ENCODE measurements at places on chromosomes 4 and X.
A peak's percentile ranks its signal among the peaks of the same experiment; 100 is the strongest.

DNA sequence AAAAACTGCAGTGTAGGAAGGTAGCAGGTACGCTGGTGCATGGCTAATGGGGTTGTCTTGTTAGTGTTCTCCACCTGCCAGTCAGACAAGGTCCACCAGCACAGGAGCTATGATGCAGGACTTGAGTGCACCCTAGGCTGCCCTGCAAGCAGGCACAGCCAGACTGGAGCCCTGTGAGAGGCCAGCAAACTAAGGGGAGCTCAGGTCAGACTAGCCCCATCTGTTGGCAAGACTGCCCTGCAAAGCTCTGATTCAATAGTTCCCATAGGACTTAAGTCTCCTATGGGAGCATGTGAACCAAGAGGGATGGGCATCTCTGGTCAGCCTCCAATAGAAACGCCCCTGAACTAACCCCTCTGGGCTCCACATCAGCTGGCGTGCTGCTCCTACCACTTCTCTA is 1307.3 kb downstream of the C4orf33 start:
- no peak for DNase-seq

GRCh38 chrX:15985937-15986336 is 131.3 kb upstream of the AP1S2 start:
- DNase-seq, result no peak

GRCh38 chr4:24364852-24365251 is 219.5 kb downstream of the DHX15 start:
- DNase-seq, result no peak

DNA sequence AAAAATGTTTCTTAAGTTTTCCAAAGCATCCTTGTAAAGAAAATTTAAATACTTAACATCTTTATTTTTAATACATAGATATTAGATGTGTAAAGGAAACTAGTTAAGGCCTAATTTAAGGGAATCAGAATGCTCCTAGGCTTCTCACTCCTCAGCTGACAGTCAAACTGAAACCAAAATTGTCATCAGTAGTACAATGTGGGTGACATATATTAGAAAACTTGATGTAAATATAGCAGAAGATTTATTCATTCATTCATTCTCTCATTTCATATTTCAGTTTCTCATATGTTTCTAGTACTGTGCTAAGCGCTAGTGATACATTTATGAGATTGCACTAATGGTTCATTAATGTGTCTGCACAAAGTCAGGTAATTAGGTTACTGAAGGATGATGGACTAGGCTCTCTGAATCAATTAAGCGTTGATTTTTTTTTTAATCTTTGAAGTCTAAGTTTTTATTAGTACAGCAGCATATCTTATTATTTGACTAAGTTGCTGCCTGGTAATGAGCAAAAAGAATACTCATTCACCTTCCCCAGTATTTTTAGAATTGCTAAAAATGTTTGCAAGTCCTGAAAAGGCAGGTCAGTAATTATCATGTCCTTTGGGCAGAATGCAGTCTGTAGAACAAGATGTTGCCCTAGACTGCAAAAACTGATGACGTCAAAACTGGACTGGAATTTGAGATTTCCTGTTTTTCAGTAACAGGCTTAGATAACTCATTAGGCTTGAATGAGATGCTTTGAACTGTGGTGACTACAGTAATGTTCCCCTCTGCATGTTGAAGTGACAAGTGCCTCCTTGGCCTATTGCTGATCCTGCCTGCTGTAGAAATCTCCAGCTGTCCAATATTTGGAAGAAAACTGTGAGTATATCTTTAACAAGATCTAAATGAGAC is 128.7 kb downstream of the ARHGAP24 start:
- no peak for DNase-seq

GRCh38 chr4:89616382-89616781 is 220.6 kb downstream of the SNCA start:
- no peak for DNase-seq

DNA sequence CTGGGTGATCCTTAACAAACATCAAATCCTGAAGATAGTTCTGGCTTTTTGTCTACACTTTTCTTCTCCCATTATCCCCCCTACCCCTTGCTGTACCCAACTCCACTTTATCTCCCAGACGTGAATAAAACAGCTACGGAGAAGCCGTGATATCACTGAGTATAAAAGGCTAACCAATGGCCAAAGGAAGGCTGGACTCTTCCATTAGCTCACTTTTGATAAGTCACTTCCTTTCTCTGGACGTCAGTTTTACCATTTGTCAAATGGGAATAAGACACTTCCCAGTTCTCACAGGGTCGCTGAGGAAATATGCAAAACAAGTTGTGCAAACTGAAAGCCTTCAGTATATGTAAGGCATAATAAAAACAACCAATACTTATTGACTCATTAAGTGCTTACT is 38.6 kb upstream of the EDA2R start:
- DNase-seq, result no peak

- no peak for DNase-seq
Measured at GRCh38 chrX:125394449-125394848, 74.8 kb downstream of the TEX13C start.

- no peak for DNase-seq
Measured at GRCh38 chr4:90127223-90127705, at the start of gene CCSER1. Gene CCSER1 (plus strand): TSS chr4:90127394.

- no peak for DNase-seq
Measured at GRCh38 chr4:76611616-76612207, 176.7 kb downstream of the SHROOM3 start.

GRCh38 chr4:3257556-3258482 is 8.9 kb downstream of the MSANTD1 start:
- DNase-seq, result no peak

- DNase-seq, result no peak
Measured at GRCh38 chr4:38415682-38416081, 248.3 kb upstream of the KLF3 start.

GRCh38 chr4:116520886-116521285 is 564.5 kb downstream of the TRAM1L1 start:
- DNase-seq, result no peak

DNA sequence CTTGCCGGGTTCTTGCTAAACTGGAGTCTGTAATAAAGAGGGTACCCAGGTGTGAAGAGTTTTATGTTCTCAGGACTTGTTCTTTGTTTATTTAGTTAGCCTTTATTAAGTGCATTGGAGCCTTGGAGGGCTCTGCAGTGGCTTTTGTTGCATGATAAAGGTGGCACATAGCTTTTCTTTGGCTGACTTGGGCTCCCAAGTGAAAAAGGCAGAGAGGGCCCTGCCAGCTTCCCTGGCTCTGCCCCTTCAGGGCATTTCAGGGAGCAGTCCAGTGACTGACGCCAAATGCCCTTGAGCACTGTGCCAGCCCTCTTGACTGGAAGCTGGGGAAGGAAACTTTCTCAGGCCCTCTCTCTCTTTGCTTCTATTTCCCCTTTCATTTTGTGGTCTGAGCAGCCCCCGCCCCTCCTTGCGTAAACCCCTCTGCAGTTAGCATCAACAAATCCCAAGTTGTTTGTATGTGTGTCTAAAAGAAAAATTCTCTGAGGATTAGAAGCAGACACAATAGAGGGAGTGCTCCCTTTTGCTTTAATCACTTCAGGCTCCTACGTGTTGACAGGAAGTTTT is 152.2 kb downstream of the NHS start:
- no peak for DNase-seq

- DNase-seq, result no peak
Measured at GRCh38 chr4:5858020-5858769, 34.7 kb downstream of the CRMP1 start.

GRCh38 chr4:76947369-76947768 is 2.2 kb upstream of the SEPTIN11 start:
- no peak for DNase-seq

DNA sequence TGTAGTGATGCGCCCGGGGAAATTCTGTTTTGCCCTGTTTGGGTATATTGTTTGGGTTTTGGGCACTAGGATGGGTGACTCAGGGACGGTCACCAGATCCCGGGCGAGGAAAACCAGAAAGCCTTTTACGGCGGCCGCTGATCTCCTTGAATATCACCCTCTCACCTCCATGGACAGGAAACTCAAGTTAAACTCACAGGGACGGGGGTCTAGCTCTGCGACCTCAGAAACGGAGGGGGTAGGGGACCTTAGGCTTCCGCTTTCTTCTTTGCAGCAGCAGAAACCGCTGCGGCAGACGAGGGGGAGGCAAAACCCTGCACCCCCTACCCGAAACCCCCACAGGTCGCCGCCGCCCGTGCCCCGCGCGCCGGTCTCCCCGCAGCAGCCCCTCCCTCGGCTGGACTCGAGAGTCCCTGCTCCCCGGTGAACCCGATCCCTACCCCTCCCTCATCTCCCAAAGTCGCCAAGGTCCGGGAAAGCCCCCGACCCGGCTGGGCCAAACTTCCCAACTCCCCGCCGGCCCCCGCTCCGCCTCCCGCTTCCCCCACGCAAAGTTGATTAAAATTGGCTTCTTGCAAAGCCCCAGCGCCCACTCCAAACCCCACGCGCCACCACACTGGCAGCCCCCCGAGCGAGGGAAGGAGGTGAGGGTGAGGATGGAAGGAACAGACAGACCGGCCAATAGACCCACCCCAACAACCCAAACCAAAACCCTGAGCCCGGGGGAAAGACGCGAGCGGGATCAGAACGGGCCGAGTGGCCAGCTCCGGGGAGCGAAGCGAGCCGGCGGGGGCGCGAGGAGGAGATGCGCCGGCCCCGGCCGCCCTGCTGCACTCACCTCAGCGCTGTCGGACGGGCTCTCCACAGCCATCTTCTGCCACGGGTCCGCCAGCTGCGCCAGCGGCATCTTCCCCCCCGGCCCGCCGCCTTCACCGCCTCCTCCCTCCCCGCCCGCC is 705 bp downstream of the RPS6KA3 start:
- DNase-seq, result no peak

GRCh38 chr4:84220990-84221389 is 278.1 kb downstream of the NKX6-1 start:
- no peak for DNase-seq

- DNase-seq, result peak; percentile 62
Measured at GRCh38 chr4:89492581-89493071, 185.0 kb upstream of the GPRIN3 start.

GRCh38 chr4:26204249-26204825 is 116.5 kb upstream of the RBPJ start:
- no peak for DNase-seq

- DNase-seq, result no peak
Measured at GRCh38 chr4:71050809-71051208, 57.4 kb downstream of the DCK start.

GRCh38 chr4:119872371-119873016 is 194.2 kb downstream of the MAD2L1 start:
- no peak for DNase-seq

DNA sequence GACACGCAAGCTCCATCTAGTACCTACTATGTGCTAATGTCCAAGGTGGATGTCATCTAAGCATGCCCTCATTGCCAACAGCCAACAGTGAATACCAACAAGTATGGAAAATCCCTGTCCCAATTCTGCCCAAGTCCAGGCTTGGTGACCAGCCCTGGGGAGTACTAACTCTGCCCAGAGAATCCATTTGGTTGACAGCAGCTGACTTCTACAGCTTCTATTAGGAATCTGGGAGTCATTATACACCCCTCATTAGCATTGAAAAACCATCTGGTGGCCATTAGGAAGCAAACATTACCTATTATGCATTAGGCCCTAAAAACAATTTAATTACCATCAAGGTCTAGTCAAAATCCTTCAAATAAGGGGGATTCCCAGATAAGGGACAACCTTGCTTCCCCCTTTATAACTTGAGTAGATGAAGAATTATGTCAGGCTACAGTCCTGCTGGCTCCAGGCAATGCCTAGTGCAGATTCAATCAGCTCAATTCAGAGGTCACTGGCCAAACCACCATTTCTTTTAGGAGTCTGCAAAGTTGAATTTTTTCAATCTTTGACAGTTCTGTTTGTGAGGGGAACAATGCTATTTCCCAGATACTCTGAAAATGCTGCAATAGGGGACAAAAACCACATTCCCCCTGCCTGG is 228.0 kb upstream of the LDB2 start:
- no peak for DNase-seq

DNA sequence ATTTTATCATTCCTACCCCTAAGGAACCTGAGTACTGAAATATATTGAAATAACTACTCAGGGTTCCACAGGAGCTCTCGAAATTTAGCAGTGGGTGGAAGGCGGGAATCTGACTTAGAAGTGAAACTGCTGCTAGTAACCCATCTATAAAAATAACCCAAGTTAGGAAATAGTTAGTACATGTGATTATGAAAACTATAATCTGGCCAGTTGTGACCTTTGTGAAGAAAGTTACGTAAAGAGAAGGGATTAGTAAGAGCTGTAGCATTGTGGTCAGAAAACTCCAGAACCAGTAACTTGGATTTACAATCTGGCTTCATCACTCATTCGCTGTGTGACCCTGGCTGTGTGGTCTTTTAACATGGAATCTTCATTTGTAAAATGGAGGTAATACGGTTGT is 175.5 kb downstream of the RAPGEF2 start:
- no peak for DNase-seq

DNA sequence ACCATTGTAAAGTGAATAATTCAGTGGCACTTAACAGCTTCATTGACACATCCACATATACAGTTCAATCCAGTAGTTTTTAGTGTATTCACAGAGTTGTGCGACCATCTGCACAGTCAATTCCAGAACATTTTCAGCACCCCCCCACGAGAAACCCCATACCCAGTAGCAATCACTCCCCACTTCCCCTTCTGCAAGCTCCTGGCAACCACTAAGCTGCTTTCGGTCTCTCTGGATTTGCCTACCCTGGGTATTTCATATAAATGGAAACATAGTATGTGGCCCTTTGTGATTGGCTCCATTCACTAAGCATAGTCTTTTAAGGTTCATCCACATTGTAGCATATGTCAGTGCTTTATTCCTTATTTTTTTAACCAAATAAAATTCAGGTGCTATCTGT is 10.0 kb downstream of the MSL3 start:
- DNase-seq, result no peak

DNA sequence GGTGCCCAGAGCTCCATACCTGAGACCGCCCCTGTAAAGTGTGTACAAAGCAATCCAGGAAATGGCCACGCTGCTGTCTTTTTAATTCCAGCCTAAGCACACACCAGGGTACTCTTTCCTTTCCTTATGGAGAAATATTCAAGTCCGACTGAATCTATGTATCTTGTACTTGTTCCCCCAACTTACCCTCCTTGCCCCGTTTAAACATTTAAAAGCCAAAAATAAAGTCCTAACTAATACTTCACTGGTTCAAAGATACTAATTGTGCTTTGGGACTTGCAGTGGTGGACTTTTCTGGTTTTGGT is 731 bp upstream of the AMMECR1 start:
- DNase-seq, result no peak

GRCh38 chrX:12480956-12481355 is 310.3 kb upstream of the PRPS2 start:
- DNase-seq, result no peak

- no peak for DNase-seq
Measured at GRCh38 chrX:14420841-14421240, 108.5 kb upstream of the GLRA2 start.

DNA sequence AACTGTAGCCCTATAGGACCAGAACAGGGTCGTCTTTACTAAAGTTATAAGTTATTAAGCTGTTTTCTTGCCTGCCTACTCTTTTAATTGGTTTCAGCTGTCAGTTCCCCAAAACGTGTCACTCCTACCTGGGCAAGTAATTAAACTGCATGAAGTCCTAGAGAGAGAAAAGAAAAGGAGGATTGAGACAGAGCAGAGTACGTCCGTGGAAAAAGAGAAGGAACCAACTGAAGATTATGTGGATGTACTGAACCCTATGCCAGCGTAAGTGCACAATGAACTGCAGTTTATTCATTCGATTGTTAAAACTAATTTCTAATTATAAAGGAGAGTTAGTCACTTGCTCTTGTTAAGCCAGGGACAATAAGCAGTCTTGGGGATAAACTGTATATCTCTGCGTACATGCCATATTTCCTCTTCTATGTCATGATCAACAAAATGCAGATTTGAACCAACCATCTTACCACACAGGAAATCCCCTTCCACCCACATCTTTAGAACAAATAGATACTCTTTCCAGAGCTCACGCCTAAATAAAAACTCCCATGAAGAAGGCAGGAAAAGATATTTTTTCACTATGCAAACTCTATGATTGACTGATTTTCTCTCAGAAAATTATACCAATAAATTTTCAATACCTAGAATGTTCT is 22.8 kb downstream of the STAP1 start:
- DNase-seq, result no peak
